ENCODE measurements at places on chromosomes 11 and 22.

DNA sequence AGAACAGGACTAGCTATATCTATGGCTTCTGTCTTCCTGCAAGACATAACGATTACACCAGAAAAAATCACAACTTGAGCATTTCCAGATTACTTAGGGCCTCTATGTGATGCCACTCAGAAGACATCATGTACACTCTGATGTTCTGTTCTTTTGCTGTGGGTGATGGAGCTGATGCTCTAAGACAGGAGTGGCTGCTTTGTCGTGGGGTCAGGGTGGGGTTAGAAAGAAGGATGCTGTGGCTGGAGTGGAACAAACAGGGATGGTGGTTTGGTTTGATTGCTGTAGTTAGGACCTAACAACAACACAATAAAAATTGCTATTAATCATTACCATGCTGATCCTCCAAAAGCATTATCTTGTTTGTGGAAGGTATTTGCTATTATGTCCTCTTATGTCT, 120.3 kb upstream of the ARHGAP20 start:
- DNase-seq, result no peak

GRCh38 chr11:29996016-29996415, 20.8 kb downstream of the KCNA4 start:
- no peak for DNase-seq

GRCh38 chr11:126034039-126034932, 28.4 kb downstream of the CDON start:
- no peak for DNase-seq

DNA sequence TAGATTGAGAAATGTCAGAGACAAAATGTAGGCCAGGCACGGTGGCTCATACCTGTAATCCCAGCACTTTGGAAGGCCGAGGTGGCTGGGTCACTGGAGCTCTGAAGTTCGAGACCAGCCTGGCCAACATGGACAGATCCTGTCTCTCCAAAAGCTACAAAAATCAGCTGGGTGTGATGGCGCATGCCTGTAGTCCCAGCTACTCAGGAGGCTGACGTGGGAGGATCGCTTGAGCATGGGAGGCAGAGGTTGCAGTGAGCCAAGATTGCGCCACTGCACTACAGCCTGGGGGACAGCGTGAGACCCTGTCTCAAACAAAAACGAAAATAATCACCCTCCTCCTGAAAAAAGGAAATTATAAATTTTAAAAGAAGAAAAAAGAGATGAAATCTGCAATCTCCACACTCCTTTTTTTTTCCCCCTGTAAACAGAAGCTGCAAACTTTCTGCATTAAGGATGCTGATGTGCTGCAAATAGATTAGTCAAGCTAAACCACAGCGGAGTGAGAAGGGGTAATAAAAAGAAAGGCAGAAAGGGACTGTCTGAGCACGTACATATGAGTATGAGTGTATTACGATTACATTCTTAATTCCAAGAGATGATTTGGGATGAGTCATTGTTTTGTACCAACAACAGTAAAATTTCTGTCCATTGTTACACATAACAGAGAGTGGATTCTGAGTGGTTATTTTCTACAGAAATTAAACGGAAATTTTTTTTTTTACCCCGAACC, 87.3 kb downstream of the SIK3 start:
- no peak for DNase-seq
